ENCODE measurements at places on chromosomes 1 and 21. TPM values are rescaled to one million over a fixed set of nuclear protein-coding genes. Genes with fewer than 3 reads are reported as not detected.
A peak's percentile ranks its signal among the peaks of the same experiment; 100 is the strongest.

DNA sequence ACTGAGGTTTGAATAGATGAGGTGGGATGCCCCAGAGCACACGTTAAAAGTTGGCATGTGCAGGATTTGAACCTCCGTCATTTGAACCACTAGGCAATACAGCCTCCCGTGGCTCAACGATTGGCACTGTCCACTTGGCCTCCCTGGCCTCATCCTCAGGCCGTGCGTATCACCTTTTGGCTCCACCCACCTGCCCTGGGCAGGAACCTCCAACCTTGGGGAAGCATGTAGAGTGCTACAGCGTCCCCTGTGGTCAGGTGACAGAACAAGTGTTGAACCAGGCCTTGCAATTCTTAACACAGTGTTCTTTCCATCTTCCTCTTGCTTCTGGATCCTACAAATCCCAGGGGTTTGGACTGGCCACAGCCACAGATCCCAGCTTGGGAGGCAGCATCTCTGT, 112.6 kb downstream of the PAX7 start:
- no peak overlapping the region for H3K4me3 ChIP-seq
- no peak overlapping the region for H3K27ac ChIP-seq
- no peaks in the 10 kb centered on the region for H3K4me1 ChIP-seq
- H3K36me3 ChIP-seq: no peaks in the 10 kb centered on the region
- H3K27me3 ChIP-seq: no peaks in the 10 kb centered on the region

Gene PADI2
- 3.0 TPM for total RNA-seq

GRCh38 chr1:118788463-118788862, 199.7 kb downstream of the TBX15 start:
- no peaks in the 10 kb centered on the region for H3K27me3 ChIP-seq
- peaks cover 2% of the 10 kb centered on the region for H3K36me3 ChIP-seq

DNA sequence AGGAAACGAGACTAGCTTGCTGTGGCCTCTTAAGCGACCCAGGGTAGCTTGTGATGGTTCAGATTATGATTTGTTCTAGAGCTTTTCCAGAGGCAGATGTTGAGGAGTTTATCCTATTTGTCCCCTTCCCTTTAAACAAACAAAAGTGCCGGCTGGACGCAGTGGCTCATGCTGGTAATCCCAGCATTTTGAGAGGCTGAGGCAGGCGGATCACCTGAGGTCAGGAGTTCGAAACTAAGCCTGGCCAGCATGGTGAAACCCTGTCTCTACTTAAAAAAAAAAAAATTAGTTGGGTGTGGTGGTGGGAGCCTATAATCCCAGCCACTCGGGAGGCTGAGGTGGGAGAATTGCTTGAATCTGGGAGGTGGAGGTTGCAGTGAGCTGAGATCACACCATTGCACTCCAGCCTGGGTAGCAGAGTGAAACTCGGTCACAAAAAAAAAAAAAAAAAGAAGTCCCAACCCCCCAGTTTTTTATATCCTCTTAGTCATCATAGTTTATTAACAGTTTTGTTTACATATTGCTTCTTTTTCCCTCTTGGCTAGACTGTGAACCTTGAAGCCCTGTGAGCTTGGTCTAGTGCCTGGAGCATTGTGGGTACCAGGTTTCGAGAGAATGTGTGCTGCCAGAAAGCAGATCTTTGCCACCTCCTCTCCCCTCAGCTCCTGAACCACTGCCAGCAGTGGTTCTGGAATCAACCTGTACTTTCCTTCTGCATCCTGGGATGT, 29.8 kb downstream of the MAPKAPK2 start:
- no peaks in the 10 kb centered on the region for H3K36me3 ChIP-seq
- no peak overlapping the region for H3K4me3 ChIP-seq
- no peaks in the 10 kb centered on the region for H3K4me1 ChIP-seq
- H3K27ac ChIP-seq: no peak overlapping the region

GRCh38 chr21:31707499-31707898, 24.4 kb downstream of the SCAF4 start:
- no peak overlapping the region for H3K4me3 ChIP-seq
- H3K27ac ChIP-seq: no peak overlapping the region
- peaks cover 13% of the 10 kb centered on the region for H3K36me3 ChIP-seq
- H3K27me3 ChIP-seq: no peaks in the 10 kb centered on the region
- no peaks in the 10 kb centered on the region for H3K4me1 ChIP-seq

GRCh38 chr1:29893046-29893723, 656.9 kb downstream of the PTPRU start:
- no peak overlapping the region for H3K27ac ChIP-seq
- H3K27me3 ChIP-seq: no peaks in the 10 kb centered on the region
- no peaks in the 10 kb centered on the region for H3K36me3 ChIP-seq
- H3K4me3 ChIP-seq: no peak overlapping the region
- DNase-seq: peak; percentile 77
- no peaks in the 10 kb centered on the region for H3K4me1 ChIP-seq

DNA sequence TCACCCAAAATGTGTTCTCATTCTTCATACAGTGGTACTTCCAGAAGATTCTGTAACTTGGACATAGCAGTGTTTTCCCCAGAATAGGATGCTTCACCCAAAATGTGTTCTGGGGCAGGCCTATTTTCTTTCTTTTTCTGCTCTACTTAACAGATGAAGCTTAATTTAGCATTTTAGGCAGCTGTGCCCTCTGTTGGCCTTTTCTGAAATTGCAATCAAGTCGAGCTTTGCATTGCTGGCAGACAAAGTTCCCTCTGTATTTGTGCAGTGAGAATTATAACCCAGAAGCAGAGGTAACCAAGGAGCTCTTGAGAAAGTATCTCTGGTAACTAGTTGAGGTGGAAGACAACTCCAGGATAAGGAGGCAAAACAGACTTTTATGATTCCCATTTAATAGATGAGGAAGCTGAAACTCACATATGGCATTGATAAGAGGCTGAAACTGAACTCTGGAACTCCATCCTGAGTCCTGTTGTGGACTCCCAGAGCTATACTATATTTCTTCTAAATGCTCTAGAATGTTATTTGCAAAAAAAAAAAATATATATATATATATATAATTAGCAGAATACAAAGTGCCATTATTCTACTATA, 50.3 kb upstream of the L1TD1 start:
- DNase-seq: peak; percentile 51
- H3K4me1 ChIP-seq: peaks cover 2% of the 10 kb centered on the region
- no peak overlapping the region for H3K4me3 ChIP-seq

Gene TMIGD3
- total RNA-seq: not detected

- DNase-seq: no peak
- H3K4me3 ChIP-seq: no peak overlapping the region
- H3K27me3 ChIP-seq: no peaks in the 10 kb centered on the region
- no peak overlapping the region for H3K27ac ChIP-seq
- H3K4me1 ChIP-seq: no peaks in the 10 kb centered on the region
- H3K36me3 ChIP-seq: no peaks in the 10 kb centered on the region
Measured at GRCh38 chr1:191857600-191857999, 300.7 kb upstream of the RGS18 start.

Gene GPR25
- total RNA-seq: not detected

Gene ESPN
- 59.3 TPM for total RNA-seq

DNA sequence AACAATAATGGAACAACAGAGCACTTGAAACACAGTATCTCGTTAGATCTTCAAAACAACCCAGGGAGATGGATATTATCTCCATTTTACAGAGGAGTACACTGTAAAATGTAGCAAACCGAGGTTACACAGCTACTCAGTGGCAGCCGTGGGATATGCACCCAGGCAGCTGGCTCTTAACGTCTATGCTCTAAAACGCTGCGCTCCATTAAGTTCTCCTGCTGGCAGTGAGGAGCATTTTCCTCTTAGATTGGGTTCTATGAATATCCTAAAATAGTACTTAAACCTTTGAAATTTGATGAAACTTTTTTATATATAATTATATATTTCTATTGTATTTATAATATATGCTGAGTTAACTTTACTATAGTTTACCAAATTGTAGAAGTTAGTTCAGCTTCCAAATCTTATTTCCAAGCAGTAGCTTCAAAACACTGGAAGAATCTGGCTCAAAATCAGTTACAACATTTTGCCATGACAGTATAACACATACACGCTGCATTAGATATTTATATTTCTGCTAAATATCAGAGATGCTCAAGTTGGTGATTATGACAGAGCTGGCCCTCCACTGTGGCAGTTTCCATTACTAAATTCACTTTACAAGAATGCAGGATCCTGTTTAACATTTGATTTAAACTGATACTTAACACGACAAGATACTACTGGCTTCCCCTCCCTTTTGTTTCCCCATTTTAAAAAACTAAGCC, 49.5 kb downstream of the TGFBR3 start:
- no peak for DNase-seq
- H3K4me3 ChIP-seq: no peak overlapping the region
- H3K27me3 ChIP-seq: no peaks in the 10 kb centered on the region
- no peaks in the 10 kb centered on the region for H3K4me1 ChIP-seq
- no peak overlapping the region for H3K27ac ChIP-seq
- H3K36me3 ChIP-seq: no peaks in the 10 kb centered on the region

Gene ST6GALNAC5
- 3.8 TPM for total RNA-seq

GRCh38 chr1:111758373-111758772, 2.7 kb downstream of the DDX20 start:
- no peak overlapping the region for H3K27ac ChIP-seq
- H3K27me3 ChIP-seq: no peaks in the 10 kb centered on the region
- H3K4me3 ChIP-seq: peak overlapping the region; percentile 14

GRCh38 chr21:15293240-15293639, 228.4 kb upstream of the NRIP1 start:
- H3K36me3 ChIP-seq: no peaks in the 10 kb centered on the region
- H3K27me3 ChIP-seq: no peaks in the 10 kb centered on the region
- no peak for DNase-seq
- no peak overlapping the region for H3K27ac ChIP-seq
- no peak overlapping the region for H3K4me3 ChIP-seq

- no peaks in the 10 kb centered on the region for H3K27me3 ChIP-seq
- H3K4me3 ChIP-seq: no peak overlapping the region
- DNase-seq: no peak
- H3K27ac ChIP-seq: no peak overlapping the region
- H3K4me1 ChIP-seq: no peaks in the 10 kb centered on the region
Measured at GRCh38 chr1:229059671-229060539, 211.0 kb upstream of the RAB4A start.

DNA sequence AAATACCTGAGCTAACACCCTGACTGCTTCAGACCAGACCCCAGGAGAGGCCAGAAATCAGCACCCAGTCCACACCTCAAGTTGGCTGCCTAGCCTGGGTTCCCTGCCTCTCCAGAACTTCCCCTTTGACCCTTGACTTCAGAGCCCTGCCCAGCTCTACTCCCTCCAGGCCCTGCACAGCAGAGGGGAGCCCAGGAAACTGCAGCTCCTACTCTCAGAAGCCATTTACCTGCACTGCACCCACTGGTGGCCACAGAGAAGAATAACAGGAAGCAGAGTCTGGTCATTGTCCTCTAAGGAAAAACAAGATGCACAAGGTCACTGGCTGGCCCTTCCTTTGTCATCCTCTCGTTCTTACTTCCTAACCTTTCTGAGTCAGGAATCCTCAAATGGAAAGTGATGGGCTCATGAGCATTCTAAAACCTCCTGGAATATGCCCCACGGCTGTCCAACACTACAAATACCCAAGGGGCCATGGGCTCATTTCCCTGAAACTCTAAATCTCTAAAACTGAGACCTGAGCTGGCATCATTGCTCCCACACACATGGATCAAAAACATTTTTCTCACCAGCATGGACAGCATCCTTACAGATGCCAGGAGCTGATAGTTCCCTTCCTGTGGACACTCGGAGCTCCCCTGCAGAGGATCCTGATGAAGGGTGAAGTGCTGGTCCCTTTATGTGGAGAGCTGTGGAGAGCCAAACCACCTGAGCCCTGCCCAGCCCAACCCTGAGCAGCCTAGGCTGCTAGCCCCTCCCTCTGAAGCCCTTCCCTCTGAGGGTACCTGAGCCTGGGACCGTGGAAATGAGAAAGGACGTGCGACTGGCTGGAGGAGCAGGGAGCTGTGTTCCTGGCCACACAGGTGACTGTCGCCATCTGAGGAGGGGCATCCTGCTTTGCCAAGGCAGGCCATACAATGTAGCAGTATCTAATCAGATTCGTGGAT, at the start of gene ITLN2:
TSS of gene ITLN2 (minus strand) at position 652 of the 947 bp plus-strand sequence. CDS start at position 584, 68 bp downstream.
- H3K36me3 ChIP-seq: no peaks in the 10 kb centered on the region
- no peaks in the 10 kb centered on the region for H3K27me3 ChIP-seq
- H3K27ac ChIP-seq: no peak within 1 kb of the TSS
- H3K4me3 ChIP-seq: no peak within 1 kb of the TSS

DNA sequence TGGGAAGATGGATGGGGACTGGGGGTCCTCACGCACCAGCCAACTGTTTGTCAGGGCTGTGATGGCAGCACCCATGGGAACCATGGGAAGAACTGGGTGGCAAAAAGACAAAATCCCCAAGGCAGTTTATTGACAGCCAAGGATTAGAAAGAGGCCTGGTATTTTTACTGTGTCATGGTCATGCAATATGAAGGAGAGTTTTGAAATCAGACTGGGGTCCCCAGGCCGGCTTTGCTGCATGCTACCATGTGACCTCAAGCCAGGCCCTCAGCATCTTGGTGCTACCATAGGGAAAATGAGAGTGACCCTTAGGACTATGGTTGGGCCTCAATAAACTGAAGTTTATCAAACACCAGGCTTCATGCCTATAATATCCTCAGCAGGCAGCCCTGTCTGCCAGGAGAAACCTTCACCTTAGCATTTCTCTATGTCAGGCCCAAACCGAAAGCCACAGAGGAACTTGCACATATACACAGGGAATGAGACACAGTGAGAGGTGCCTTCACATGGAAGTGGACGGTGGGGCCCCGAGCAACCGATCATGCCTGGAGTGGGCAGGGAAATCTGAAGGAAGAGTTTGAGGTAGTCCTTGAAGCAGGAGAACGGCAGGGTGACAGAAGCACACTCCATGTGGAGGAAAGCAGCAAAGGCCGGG, 203.2 kb downstream of the HIVEP3 start:
- no peaks in the 10 kb centered on the region for H3K36me3 ChIP-seq
- no peaks in the 10 kb centered on the region for H3K4me1 ChIP-seq
- DNase-seq: no peak
- H3K27ac ChIP-seq: no peak overlapping the region
- H3K27me3 ChIP-seq: no peaks in the 10 kb centered on the region

DNA sequence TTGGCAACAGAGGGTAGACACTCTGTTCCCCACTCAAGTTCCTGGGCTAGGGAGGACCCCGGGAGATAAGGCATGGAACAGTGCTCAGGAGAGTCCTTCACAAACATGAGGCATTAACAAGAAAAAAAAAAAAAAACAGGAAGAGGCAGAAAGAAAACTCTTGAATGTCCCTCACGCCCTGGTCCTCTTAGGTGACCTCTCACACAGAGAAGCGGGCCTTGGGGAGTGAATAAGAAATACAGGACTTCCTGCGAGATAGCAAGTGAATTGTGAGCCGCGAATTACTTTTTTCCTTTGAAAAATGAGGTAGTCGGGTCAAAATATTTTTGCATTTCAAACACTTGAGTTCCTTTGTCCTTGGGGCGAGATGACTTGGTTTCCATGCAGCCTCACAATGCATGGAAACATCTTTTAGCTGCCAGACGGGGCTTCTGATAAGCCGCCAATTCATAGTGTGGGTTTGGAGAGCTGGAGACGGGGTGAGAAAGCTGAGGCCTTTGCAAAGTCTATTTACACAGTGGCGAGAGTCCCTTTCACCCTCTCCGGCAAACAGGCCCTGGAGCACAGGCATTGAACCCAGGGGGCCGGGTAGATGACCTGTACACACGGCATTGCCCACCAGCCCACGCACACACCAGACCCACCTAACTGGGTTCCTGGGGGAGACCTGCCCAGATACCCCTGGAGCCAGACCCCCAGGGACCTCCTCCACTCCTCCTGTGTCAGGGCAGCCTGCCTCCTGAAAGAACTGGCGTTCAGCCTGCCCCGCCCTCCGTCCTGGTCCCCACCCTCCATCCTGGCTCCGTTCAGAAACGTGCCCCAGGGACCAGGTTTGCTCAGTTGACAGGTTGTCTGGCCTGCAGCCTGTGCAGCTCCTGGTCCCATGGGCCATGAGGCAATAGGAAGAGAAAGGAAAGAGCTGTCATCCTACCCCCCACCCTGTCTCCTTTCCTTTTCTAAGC, 192.3 kb downstream of the PRDM16 start:
- no peak overlapping the region for H3K27ac ChIP-seq
- H3K4me3 ChIP-seq: no peak overlapping the region
- no peak for DNase-seq
- peaks cover 2% of the 10 kb centered on the region for H3K36me3 ChIP-seq
